Activated naive CD8-positive, alpha-beta T cell treated with anti-CD3 and anti-CD28 coated beads for 36 hours (primary cell): ENCODE measurements at places on chromosomes 2 and 18. TPM values are rescaled to one million over a fixed set of nuclear protein-coding genes. Genes with fewer than 3 reads are reported as not detected.

Gene RNF144A
- total RNA-seq = 29.7 TPM

DNA sequence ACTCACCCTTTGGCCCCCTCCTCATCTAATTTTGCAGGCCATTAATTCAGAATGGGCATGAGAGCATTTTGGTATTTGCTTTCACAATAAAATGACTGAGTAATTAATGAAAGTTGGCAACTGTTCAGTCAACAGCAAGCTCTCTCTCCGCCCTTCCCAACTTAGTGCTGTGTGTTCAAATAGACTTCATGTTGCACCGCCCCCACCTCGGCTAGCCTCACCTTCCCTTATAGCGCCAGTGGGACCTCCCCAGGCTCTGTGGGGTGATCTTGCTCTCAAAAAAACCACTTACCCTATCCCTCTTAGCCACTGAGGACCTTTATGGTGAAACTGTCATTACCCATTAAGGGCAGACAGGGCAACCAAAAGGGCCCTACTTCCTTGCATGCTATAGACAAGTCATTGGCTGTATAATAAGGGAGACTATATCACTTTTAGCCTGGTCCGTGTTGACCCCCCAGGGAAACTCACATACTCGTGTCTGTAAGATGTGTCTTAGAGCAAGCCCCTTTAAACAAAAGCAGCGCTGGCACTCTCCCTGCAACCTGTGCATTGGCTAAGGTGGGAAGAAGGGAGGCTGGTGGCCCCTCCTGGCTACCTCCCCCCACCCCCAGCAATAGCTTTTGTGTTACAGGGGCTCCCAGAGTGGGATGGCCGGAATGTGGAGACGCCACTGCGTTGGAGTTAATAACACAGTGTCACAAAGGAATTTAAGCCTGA lies 15.2 kb downstream of the EN1 start:
- no peaks in the 10 kb centered on the region for H3K36me3 ChIP-seq
- H3K4me1 ChIP-seq = peaks cover 8% of the 10 kb centered on the region
- no peak for DNase-seq
- no peak overlapping the region for H3K4me3 ChIP-seq
- peaks cover 90% of the 10 kb centered on the region for H3K27me3 ChIP-seq

GRCh38 chr2:133053541-133053940 lies 383.5 kb upstream of the LYPD1 start:
- H3K27ac ChIP-seq = no peak overlapping the region
- no peaks in the 10 kb centered on the region for H3K4me1 ChIP-seq
- no peaks in the 10 kb centered on the region for H3K36me3 ChIP-seq
- no peak overlapping the region for H3K4me3 ChIP-seq
- DNase-seq = no peak
- H3K27me3 ChIP-seq = no peaks in the 10 kb centered on the region

- no peaks in the 10 kb centered on the region for H3K36me3 ChIP-seq
- H3K27me3 ChIP-seq = no peaks in the 10 kb centered on the region
- H3K4me3 ChIP-seq = no peak overlapping the region
- no peak overlapping the region for H3K27ac ChIP-seq
- peaks cover 1% of the 10 kb centered on the region for H3K4me1 ChIP-seq
Observed at GRCh38 chr2:69122271-69122670, 109.3 kb downstream of the ANTXR1 start.

DNA sequence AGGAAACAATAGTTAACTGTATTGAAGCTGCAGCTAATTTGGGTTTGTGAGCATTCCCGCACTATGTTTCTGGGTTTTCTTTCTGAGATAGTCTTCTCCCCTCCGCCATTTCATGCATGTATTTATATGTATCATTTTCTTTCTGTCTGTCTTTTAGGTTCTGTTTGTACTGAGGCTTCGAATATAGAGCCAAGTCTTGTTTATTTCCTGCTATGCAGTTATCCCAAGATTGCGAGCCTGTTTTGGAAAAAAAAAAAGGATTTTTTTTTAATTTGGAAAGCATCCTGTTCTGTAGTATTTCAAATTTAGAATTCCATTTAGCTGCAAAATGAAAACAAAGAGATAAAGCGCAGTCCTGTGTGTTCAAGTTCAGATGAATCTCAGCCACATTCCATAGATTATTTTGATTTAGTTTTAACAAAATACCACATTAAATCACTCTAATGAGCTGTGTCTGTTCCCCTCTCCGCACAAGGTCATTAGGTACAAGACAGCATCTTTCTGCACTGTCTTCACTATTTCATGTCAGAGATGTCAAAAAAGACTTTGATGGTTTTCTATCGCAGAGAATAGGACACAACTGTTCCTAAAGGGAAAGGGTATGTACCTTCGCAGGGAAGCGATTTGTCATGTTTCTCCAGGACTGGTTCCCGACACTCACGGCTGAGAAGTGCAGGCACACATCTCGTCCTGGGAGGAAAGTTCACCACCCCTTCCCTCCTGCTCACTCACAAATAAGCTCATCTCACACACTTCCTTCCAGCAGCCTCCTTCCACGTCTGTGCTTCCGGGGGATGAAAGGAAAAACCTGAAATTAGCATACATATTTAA lies 443.4 kb downstream of the ZNF516 start:
- H3K4me3 ChIP-seq = no peak overlapping the region
- H3K27ac ChIP-seq = no peak overlapping the region
- H3K27me3 ChIP-seq = peaks cover 4% of the 10 kb centered on the region

DNA sequence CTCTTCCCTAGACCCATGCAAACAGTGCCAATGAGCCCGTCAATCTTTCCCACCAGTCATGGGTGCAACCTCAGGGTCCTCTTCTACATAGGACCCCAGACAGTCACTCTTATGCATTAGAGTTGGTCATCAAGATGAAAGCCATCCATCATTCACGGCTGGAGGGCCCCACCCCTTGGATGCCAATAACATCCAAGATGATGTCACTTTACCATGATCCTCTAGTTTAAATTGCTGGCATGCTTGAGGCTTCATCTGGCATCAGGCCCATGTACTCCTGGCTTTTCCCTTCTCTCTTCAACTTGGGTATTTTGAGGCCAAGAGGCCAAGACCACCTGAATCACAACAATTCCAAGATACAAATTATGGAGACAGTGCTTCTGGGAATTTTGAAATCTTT lies 91.1 kb upstream of the MAPK4 start:
- no peak overlapping the region for H3K27ac ChIP-seq
- no peaks in the 10 kb centered on the region for H3K36me3 ChIP-seq
- H3K4me1 ChIP-seq = no peaks in the 10 kb centered on the region
- H3K4me3 ChIP-seq = no peak overlapping the region
- H3K27me3 ChIP-seq = no peaks in the 10 kb centered on the region

DNA sequence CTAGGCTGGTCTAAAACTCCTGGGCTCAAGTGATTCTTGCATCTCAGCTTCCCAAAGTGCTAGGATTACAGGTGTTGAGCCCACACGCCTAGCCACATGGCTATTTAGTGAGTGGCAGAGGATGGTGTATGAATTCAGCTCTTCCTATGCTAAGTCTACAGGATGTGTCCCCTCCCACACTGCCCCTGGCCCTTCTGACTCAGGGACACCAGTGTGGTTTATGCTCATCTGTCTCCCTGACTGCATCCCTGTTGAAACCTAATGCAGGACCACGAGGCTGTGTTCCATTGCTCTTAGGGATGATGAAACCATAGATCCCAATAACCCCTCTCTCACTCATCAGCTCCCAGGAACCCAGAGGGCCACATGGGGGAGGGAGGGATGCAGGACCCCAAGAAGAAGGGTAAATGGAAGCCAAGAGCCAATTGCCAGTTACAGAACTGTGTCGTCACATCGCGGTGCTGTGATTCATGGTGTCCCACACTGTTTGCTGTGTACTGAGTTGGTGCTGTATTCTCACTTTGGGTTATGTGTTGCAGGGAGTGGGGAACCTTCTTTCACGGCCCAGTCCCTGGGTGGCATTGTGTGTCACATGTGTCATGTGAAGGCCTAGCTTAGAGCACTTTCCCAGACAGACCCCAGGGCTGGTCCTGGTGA lies 102.9 kb upstream of the HAAO start:
- H3K4me1 ChIP-seq = peaks cover 2% of the 10 kb centered on the region
- H3K4me3 ChIP-seq = no peak overlapping the region
- H3K27me3 ChIP-seq = no peaks in the 10 kb centered on the region
- H3K27ac ChIP-seq = no peak overlapping the region

- no peaks in the 10 kb centered on the region for H3K4me1 ChIP-seq
- no peaks in the 10 kb centered on the region for H3K36me3 ChIP-seq
- no peak for DNase-seq
Observed at GRCh38 chr18:11840493-11840892, 10.7 kb upstream of the CHMP1B start.

GRCh38 chr2:232293191-232293590 lies 85.4 kb upstream of the ALPP start:
- no peak for DNase-seq
- peaks cover 13% of the 10 kb centered on the region for H3K4me1 ChIP-seq
- no peak overlapping the region for H3K4me3 ChIP-seq
- peak overlapping the region; percentile 11 for H3K27ac ChIP-seq
- H3K27me3 ChIP-seq = no peaks in the 10 kb centered on the region

- H3K27ac ChIP-seq = no peak overlapping the region
- DNase-seq = no peak
- H3K4me3 ChIP-seq = no peak overlapping the region
- H3K4me1 ChIP-seq = no peaks in the 10 kb centered on the region
- no peaks in the 10 kb centered on the region for H3K27me3 ChIP-seq
- no peaks in the 10 kb centered on the region for H3K36me3 ChIP-seq
Observed at GRCh38 chr18:12060182-12060870, 33.3 kb upstream of the ANKRD62 start.

DNA sequence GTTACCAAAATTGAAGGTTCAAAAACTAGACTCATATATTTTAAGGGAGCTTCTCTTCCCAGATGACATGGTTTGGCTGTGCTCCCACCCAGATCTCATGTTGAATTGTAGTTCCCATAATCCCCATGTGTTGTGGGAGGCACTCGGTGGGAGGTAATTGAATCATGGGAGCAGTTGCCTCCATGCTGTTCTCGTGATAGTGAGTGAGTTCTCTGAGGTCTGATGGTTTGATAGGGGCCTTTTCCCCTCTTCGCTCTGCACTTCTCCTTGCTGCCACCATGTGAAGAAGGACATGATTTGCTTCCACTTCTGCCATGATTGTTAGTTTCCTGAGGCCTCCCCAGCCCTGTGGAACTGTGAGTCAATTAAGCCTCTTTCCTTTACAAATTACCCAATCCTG lies 140.1 kb downstream of the MAIP1 start:
- H3K27ac ChIP-seq = no peak overlapping the region
- peaks cover 14% of the 10 kb centered on the region for H3K27me3 ChIP-seq
- H3K4me1 ChIP-seq = no peaks in the 10 kb centered on the region
- H3K4me3 ChIP-seq = no peak overlapping the region

Gene NEURL3
- 0.16 TPM for total RNA-seq

DNA sequence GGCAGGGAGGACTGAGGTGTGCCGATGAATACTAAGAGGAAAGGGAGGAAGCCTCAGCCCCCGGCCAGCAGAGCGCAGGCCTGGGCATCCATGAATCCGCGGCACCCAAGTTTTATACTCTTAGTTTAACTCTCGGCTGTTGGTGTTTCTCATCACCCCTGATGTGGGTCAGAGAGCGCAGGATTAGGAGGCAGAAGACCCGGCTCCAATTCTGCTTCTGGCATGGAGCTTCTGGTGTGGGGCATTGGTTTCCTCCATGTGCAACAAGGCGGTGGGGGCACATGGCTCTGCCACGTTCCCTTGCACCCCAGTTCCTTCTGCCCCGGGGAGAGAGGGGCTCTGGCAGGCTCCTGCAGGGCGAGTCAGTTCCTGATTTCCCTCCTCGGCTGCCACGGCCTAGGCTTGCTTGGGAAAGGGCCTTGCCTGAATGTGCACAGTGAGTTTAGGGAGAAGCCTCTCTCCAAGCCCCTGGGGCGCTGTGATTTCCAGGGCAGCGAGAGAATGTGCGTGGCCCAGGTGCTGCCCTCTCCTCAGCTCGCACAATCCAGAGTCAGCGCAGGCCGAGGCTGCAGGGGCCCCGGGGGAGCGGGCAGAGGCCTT lies 36.2 kb upstream of the DNMT3A start:
- peaks cover 11% of the 10 kb centered on the region for H3K36me3 ChIP-seq
- peak overlapping the region; percentile 82 for H3K4me3 ChIP-seq
- DNase-seq = no peak
- H3K27ac ChIP-seq = peak overlapping the region; percentile 99

DNA sequence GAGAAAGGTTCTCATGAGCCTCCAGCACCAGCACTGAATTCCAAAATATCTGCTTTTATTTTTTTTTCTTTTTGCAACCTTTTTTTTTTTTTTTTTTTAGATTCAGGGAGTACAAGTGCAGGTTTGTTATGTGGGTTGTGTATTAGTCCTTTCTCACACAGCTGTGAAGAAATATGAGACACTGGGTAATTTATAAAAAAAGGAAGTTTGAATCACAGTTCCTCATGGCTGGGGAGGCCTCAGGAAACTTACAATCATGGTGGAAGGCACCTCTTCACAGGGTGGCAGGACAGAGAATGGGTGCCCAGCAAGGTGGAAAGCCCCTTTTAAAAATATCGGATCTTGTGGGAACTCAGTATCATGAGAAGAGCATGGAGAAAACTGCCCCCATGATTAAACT lies 7.9 kb upstream of the TMX3 start:
- H3K27ac ChIP-seq = no peak overlapping the region
- H3K4me3 ChIP-seq = no peak overlapping the region

DNA sequence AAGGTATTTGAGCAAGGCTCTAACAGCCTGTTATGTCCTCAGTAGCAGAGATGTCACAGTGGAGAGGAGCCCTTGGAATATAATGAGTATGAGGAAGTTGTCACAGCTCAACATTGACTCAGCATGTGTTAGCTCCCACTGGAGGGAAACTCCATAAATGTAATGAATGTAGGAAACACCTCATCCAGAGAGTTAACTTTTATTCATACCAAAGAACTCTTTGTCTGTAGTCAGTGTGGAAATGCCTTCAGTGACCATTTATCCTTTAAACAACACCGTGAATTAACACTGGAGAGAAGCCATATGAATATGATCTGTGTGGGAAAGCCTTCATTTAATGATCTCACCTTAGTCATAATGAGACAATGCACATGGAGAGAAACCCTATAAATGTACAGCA lies 59.7 kb downstream of the CYP1B1 start:
- no peak for DNase-seq
- H3K27me3 ChIP-seq = no peaks in the 10 kb centered on the region
- peaks cover 9% of the 10 kb centered on the region for H3K36me3 ChIP-seq
- H3K4me1 ChIP-seq = no peaks in the 10 kb centered on the region
- H3K4me3 ChIP-seq = no peak overlapping the region

Gene ADGRF3
- 4.4 TPM for total RNA-seq

Gene LRRTM4
- total RNA-seq = not detected

Gene UGT1A4
- not detected for total RNA-seq

- DNase-seq = no peak
- H3K27ac ChIP-seq = no peak overlapping the region
- H3K36me3 ChIP-seq = no peaks in the 10 kb centered on the region
- no peaks in the 10 kb centered on the region for H3K4me1 ChIP-seq
- H3K27me3 ChIP-seq = peaks cover 32% of the 10 kb centered on the region
Observed at GRCh38 chr2:178152542-178152941, 40.3 kb downstream of the RBM45 start.

Gene FOXI3
- not detected for total RNA-seq

Gene SAG
- total RNA-seq = 0.31 TPM

GRCh38 chr18:8812631-8813030 lies 107.3 kb downstream of the MTCL1 start:
- no peaks in the 10 kb centered on the region for H3K36me3 ChIP-seq
- no peak for DNase-seq
- no peak overlapping the region for H3K4me3 ChIP-seq
- no peak overlapping the region for H3K27ac ChIP-seq
- peaks cover 5% of the 10 kb centered on the region for H3K4me1 ChIP-seq

GRCh38 chr18:31980863-31981262 lies 37.8 kb upstream of the RNF125 start:
- peaks cover 2% of the 10 kb centered on the region for H3K36me3 ChIP-seq
- no peak overlapping the region for H3K27ac ChIP-seq
- DNase-seq = no peak
- H3K4me3 ChIP-seq = no peak overlapping the region
- no peaks in the 10 kb centered on the region for H3K27me3 ChIP-seq

Gene RAD51AP2
- total RNA-seq = not detected

Gene FTCDNL1
- total RNA-seq = 3.2 TPM
